ENCODE measurements at places on chromosomes 3 and 15.

- DNase-seq = no peak
These were observed 65.3 kb upstream of the ZNF280D start for GRCh38 chr15:56798639-56799038.

DNA sequence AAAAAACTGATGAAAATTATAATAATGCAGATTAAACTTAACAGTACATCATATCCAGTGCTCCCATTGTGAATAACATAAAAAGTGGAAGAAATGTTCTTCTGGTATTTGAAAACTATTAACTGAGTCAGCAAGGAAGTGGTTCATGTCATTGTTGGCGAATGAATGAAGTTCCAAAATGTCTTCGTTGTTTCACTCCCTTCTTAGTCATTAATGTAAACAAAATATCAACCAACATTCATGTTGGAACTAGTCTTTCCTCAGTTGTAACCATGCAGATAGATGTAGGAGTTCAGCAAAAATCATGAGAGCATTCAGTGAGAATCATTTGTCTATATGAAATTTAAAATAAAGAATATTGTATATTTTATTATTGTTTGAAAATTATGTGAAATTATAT lies 44.1 kb upstream of the ICE2 start:
- DNase-seq = no peak

GRCh38 chr15:94844538-94845389 lies 613.4 kb downstream of the MCTP2 start:
- no peak for DNase-seq

DNA sequence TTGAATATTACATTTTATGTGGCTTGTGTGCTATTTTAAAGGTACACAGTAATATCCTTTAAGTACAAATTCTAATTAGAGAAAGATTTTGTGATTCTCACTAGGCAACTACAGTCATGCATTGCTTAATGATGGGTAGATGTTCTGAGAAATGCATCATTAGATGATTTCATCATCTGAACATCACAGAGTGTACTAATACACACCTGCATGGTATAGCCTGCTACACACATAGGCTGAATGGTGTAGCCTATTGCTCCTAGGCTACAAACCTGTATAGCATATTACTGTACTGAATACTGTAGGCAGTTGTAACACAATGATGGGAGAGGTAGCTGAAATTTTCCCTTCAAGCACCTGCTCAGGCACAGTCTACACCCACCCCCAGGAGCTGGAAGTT lies 217.4 kb upstream of the EOMES start:
- DNase-seq = no peak

DNA sequence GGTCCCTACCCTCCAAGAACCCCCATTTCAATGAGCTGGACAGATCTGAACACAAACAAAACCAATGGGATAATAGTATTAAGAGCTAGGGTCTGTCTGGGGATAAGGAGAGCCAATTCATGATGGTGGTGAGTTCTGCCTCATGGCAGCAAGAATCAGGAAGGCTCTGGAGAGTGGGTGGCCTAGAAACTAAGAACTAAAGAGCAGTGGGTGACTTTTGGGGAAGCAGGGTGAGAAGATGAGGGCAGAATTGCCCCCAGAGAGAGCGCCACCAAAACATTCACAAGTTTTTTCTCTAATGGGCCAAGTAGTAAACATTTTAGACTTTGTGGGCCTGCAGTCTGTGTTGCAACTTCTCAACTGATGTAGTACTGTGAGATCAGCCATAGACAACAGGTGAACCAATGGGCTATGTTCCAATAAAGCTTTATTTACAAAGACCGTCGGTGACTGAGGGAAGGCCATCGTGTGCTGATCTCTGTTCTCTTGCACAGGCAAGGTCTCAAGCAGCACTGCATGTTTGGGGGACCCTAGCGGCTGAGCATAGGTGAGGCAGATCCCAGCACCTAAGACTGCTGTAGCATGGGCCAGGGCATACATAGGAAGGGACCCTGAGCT lies 225.5 kb upstream of the ST8SIA2 start:
- DNase-seq = no peak

DNA sequence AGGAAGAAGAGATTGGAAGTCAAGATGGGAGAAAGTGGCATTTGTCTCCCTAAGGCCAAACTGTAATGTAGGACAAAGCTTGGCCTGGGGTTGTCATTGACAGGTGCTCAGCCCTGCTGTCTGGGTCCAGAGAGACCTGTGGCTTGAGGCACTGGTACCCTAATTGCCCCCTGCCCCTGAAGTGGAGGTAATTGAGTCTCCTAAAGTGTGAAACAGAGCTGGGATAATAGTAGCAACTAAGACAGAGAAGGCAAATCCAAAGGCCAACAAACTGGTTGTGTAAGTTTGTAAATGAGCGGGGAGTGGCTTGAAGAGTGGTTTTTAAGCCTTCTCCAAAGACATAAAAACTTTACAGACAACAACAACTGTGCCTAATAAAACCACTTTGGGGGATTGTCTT lies 264.2 kb upstream of the ROPN1 start:
- no peak for DNase-seq

- DNase-seq = no peak
These were observed 109.5 kb upstream of the KCNAB1 start for GRCh38 chr3:156010829-156011228.

DNA sequence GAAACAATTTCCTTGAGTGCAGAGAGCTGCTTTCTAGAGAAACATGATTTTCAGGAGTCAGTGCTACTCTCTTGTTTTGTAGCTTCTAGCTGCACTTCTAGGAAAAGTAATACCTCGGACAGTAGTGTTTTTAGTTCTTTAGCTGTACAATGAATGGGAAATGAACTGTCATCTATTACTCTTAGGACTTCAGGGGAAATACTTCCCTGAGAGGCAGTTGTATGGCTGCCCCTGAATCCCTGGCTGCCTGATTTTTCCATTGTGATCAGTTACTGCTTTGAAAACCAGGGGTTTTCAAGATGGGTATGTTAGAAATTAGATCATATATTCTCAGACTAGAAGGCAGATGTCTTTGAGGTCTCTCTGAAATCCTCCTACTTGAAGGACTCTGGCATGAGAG lies 200.3 kb upstream of the SEMA6D start:
- no peak for DNase-seq

DNA sequence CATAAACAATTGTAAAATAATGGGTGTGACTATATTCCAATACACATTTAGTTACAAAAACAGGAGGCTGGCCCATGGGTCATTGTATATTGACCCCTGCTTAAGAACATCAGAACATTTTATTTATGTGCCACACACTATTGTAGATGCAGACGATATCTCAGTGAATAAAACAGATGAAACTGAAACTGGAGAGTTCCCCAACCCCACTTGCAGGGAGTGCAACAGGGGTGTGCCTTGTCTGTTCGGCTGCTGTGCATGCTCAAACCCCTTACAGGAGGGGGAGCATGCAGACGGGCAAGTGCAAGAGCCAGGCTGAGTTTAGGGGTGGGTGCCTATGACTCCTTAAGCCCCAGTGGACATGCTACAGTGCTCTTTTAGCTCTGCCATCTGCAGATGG lies 509.6 kb downstream of the IGSF11 start:
- no peak for DNase-seq

- no peak for DNase-seq
These were observed 14.6 kb upstream of the ELP6 start for GRCh38 chr3:47527952-47528725.

- no peak for DNase-seq
These were observed 86.4 kb downstream of the LPP start for GRCh38 chr3:188240189-188240981.

- no peak for DNase-seq
These were observed 157.2 kb downstream of the CHDH start for GRCh38 chr3:53688989-53689388.

GRCh38 chr3:45665101-45665572 lies 24.1 kb upstream of the SACM1L start:
- peak; percentile 83 for DNase-seq

- DNase-seq = no peak
These were observed 9.7 kb upstream of the GATA2 start for GRCh38 chr3:128502712-128503111.

- DNase-seq = no peak
These were observed 7.5 kb downstream of the PIK3CB start for GRCh38 chr3:138827222-138827621.

DNA sequence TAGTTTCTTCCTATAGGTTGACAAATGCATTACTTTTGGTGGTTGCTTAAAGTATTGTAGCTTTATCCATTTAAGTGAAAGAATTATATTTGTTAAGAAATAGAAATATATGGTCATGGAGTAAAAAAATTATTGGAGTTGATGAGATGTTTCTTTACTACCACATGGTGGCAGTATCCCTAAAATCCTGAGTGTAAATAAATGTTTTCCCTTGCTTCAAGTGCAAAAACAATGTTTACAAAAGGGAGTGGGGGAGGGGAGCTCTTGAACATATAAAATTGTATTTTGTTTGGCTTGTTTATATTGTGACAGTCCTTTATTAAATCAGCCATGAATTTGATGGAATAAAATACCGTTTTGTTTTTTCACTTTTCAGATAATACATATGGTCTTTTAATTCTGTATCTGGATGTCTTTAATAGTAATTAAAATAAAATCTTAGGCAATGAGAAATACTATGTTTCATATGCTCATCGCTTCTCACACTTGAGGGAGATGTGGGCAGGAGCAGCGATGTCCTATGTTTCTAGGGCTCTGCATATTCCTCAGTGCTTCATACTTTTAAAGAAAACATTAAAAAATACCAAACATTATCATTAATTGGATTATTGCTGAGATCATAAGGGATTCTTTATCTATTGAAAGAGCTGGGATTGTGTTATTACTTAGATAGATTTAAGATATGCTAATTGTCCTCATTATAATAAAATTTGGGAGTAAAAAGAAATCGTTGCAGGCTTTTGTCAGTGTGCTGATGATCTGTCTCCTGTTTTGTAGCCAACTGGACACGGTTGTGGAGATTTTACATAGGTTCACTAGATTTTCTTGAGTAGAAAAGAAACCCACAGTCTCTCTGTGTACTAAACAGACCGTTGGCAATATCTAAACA lies 349.7 kb downstream of the TUSC7 start:
- DNase-seq = no peak

DNA sequence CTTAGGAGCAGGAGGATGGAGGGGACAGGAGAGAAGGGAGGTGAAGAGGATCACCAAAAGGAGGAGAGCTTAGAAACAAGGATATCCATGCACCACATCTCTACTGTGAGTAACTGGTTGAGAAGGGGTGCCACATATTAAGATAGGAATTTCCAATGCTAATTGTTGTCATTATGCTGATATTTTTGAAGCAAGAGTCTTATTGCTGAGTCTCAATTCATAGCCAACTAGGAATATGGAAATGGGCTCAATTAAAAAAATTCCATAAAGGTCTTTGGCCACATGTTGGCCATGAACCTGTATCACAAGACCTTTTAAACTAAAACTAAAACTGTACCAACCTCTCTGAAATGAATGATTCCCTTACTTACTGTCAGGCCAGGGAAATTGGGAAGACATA lies 642.6 kb downstream of the MAGI1 start:
- no peak for DNase-seq

DNA sequence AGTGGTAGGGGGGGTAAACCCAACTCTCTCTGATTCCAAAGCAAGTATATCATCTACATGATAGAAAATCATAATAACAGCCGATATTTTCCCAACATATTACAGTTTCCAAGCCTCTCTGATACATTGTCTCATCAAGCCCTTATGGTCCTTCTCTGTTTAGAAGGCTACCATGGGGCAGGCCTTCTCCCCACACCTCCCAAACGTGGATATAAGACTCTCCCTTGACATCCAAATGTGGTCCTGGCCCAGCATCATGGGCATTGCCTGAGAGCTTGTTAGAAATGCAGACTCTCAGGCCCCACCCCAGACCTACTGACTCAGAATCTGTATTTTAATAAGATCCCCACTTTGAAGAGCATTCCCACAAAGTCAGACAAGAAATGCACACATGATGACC lies 17.7 kb upstream of the CCR9 start:
- DNase-seq = no peak

- no peak for DNase-seq
These were observed 11.2 kb downstream of the CEP19 start for GRCh38 chr3:196700801-196701200.

DNA sequence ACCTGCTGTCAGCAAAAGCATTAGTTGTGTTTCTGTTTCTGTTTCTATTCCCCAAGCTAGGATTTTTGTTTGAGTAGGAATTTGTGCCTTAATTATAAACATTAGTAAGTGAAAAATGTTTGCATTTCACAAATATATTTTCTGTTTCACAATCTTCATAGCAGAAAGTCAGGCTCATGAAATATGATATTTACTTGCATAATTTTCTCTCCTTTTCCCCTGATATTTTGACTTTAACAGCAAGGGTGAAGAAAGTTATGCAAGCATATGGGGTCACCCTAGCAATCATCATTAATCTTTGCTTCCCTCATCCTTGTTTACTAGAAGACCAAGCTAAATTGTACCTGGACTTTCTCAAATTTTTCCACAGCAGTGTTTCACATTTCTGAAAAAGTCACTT lies 140.3 kb upstream of the SEMA6D start:
- no peak for DNase-seq

DNA sequence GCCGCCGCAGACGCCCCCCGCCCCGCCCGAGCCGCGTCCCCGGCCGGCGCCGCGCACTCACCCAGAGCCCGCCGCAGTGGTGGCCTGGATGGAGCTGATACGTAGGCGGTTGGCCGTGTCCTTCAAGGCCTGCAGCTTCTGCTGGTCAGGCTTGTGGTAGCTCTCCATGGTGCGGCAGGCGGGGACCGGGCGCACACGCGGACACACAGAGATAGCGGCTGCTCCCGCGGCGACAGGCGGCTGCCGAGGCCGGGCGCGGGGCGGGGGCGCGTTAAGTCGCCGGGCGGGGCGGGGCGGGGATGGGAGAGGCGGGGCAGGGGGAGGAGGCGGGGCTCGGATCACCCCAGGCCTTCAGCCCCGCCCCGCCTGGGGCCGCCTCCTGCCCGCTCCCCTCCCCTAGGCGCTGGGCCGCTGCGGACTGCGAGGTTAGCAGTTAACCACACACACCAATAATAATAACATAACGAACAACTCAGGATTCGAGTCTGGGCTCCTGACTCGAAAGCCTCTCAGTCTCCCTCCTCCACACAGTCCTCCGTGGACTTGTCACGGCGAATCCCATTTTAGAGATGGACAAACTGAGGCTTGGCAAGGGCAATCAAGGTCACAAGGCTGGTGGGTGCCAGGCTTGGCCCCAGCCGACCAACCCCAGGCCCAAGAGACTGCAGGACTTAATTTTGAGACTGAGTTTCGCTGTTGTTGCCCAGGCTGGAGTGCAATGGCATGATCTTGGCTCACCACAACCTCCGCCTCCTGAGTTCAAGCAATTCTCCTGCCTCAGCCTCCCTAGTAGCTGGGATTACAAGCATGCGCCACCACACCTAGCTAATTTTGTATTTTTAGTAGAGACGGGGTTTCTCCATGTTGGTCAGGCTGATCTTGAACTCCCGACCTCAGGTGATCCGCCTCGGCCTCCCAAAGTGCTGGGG lies at the start of gene TKT:
Gene TKT, minus strand, starts transcription at position 248 of the 929 bp plus-strand sequence. Its CDS starts 80 bp downstream, at position 168.
- peak; percentile 71 for DNase-seq

DNA sequence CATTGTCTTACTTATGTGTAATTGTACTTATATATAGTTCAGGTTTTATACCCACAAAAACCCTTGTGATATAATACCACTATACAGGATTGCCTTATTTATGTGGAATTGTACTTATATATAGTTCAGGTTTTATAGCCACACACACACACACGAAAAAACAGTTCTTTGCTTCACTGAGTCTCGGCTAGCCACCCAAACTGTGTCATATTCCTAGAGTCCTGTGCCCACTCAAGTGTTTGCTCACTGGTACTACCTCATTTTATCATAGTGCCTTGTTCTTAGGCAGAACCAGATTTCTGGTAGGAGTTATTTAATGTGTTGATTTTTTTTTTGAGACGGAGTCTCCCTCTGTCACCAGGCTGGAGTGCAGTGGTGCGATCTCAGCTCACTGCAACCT lies 12.5 kb downstream of the RASA2 start:
- DNase-seq = no peak
